ENCODE measurements at places on chromosomes 11 and 22.
A peak's percentile ranks its signal among the peaks of the same experiment; 100 is the strongest.

DNA sequence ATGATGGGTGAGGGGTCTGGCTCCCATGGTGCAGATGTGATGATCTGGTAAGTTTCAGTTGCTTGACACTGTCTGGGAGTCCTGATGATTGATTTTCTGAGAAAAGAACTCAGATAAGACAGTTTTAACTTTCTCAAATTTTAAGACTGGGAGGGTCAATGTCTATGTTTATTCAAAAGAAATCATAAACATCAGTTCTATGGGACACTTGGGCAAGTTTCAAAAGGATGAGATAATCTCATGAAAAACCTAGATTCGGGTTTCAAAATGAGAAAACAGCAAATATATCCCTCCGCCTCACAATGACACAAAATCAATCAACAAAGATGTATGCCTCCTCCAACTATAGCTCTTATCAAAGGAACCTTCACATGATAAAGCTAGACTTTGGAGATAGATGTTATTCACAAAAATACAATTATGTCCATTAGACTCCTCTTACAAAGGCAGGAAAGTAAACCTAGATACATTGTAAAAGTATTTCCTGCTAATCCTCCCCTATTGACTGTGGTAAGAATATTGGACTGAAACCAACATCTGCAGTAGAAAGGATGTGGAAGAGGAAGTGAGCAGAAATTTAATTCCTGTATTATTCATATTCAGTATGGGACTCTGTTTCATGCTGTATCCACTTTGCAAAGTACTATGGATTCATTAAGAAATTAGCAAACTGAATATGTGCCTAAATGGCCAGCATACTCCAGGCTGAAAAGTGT is 21.6 kb downstream of the SVIP start:
- DNase-seq, result peak; percentile 20

DNA sequence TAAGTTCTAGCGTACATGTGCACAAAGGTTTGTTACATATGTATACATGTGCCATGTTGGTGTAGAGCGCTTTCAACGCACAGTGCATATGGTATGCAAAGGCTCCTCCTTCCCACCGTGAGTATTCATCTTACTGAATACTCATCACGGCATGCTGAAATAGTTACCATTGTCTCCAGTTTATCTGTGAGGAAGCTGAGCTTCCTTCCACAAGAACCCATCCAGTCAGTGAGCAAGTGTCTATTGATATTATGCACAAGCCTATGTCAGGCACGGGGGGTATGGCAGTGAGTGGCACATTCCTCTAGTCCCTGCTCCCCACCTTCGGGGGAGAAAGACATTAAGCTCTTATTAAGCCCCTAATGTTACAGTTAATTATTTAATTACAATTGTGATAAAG is 28.1 kb downstream of the INSC start:
- DNase-seq, result no peak

- no peak for DNase-seq
These were observed 37.9 kb downstream of the NECTIN1 start for GRCh38 chr11:119691020-119691666.

GRCh38 chr11:102493524-102493923 is 37.0 kb downstream of the MMP7 start:
- no peak for DNase-seq

DNA sequence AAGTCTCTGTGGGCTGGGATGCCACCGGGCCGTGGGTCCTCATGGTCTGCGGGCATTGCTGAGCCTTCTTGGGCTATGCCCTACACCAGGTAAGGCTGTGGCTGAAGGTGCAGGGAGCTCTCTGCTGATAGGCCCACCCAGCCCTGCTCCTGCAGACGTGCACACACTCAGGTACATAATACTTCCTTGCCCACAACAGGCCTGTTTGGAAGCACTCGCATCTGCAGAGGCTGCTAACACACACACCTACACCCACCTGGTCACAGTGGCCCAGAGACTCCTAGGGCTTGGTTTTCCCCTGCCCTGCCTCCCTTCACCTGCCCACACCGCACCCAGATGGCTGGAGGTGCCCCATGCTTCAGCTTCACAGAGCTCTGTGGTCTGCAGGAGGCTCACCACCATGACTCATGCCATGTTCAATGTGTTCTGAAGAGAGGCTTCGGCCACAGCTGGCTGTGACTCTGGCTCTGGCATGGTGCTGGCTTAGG is 72.8 kb upstream of the KCNQ1OT1 start:
- DNase-seq, result peak; percentile 65

GRCh38 chr11:117644403-117645155 is 152.4 kb downstream of the DSCAML1 start:
- DNase-seq, result no peak

GRCh38 chr11:109075976-109076375 is 346.0 kb upstream of the C11orf87 start:
- DNase-seq, result no peak

GRCh38 chr11:117203069-117203407 is 3.9 kb downstream of the TAGLN start:
- no peak for DNase-seq

DNA sequence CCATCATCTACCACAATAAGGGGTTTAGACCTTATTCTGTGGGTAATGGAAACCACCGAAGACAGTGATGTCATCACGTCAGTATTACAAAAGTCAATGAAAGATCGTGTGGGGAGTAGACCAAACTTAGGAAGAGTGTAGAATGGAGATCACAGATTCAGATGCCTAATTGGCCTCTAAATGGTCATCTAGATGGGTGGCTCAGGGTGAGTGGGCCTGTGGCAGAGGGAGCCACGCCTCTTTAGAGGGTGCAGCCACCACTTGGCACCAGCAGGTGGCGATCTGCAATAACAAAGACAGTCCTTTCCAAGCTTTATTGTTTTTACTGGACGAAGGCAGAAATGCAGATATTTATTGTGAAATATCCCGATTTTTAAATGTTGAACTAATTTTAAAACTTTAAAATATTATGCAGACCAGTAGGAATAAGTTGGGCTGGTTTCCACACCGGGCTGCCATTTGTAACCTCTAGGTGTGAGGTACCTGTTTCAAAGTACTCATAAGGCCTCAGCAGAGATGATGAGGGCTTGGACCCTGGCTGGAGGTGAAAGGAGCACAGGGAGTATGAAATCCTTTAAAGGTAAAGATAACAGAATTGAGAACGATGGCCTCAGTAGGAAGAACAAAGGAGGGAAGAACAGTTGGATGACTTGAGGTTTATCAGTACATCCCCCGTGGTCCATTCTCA is 222.0 kb downstream of the DBX1 start:
- DNase-seq, result peak; percentile 62

DNA sequence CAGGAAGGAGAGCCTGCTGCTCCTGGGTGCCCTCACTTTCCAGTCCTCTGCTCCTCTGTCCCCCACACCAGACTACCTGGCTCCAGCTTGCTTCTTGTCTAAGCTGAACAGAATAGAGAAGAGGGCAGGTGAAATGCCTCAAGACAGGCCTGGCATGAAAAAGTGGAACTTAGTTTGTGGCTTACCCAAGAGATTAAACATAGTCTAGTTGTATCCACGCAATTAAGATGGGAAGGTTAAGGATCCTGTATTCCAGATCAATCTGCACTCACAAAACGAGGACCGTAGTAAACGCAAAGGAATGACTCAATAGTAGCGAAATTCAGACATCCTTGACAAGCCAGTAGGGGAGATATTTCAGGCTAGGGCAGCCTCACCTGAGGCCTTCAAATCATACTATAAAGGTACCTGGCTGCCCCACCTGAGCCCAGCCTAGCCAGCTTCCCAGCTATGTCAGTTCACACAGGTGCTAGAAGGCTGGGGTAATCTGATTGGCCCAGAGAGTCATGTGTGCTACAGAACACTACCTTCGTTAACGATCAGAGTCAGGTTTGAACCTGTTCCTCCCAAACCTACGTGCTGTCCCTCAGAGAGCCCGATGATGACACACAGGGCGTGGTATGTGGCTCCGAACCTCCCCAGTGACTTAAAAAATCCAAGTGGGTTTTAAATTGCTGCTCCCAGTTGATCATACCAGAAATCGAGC is 46.5 kb downstream of the AHNAK start:
- DNase-seq, result no peak

Measured in astrocyte of the spinal cord (primary cell).